ENCODE measurements at places on chromosomes 2 and 18.

DNA sequence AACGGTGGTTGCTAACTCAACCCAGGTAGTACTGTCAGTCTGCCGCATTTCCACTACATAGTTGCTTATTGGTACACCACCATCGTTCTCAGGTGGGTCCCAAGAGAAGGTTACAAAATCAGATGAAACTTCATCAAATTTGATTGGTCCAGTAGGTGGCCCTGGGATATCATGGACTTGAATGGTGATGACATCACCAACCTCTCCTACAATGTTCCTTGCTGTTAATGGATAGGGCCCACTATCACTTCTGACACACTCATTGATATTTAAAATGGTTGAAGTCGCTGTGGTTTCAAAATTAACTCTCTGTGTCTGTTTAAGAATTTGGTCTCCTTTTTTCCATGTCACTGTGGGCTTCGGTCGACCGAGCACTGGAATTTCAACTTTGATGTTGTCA is 94.5 kb downstream of the PLEKHA3 start:
- no peak for DNase-seq

- DNase-seq: no peak
Observed at GRCh38 chr2:8268172-8268783, 413.6 kb upstream of the ID2 start.

DNA sequence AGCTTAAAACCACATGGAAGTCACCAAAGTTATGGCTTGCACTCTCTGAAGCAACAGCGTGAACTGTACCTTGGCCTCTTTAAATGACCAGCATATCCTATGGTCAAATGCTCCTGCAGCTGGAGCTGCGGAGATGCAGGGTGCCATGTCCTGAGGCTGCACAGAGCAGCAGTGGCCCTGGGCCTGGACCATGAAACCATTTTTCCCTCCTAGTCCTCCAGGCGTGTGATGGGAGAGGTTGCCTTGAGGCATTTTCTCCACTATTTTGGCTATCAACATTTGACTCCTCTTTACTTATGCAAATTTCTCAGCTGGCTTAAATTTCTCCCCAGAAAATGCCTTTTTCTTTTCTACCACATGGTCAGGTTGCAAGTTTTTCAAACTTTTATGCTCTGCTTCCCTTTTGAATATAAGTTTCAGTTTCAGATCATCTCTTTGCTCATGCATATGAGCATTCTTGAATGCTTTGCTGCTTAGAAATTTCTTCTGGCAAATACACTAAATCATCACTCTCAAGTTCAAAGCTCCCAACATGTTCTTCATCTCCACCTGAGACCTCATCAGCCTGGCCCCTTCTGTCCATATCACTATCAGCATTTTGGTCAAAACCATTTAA is 82.9 kb upstream of the TMEFF2 start:
- no peak for DNase-seq

GRCh38 chr2:239265681-239266433 is 135.0 kb downstream of the HDAC4 start:
- no peak for DNase-seq

DNA sequence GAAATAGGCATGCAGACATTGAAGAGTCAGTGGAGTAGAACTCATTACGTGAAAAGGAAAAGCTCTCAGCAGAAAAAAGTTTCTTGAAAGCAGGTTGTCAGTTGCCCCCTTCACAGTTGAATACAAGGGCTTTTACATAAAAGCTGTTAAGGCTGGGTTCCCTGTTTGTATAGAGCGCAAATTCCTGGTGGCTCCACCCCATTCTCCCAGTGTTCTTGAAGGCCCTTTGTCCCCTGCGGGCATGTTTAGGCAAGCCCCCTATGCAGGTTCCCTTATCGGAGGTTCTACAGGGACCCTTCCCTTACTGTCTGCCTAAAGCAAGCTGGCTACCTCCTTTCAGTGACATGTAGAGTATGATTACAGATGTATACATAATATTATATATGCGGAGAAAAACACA is 497.2 kb upstream of the SYT4 start:
- no peak for DNase-seq

DNA sequence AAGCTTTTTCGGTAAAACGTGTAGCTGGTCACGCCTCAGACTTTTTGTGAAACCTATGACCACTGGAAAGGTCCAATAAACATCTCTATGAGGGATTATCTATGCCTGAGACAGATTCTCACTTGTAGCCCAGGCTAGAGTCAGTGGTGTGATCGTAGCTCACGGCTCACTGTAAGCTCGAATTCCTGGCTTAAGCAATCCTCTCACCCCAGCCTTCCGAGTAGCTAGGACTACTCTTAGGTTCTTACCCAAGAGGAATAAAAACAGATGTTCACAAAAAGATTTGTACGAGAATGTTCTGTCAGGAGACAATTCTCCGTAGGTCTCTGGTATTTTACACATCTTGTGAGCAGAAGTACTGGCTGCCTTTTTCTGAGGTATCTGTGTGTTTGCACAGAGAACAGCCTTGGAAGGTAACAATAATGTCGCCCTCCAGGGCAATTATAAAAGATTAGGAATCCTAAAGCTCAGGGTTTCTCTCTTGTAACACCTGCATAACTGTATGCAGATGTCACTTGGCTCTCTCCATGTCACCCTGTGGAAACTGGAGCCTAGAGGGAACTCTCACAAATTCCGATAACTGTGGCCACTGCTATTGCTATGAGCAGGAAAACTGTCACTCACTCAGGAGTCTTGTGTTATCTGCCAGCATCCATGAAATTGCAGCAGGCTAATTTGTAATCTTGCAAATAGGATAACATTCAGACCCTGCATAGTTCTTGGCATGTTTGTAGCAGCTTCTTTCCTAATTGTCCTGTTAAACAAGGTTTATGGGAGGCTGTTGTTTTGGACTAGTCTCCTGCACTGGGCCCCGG is 25.5 kb upstream of the RALBP1 start:
- no peak for DNase-seq

GRCh38 chr2:28136556-28136955 is 246.0 kb downstream of the BABAM2 start:
- DNase-seq: no peak

DNA sequence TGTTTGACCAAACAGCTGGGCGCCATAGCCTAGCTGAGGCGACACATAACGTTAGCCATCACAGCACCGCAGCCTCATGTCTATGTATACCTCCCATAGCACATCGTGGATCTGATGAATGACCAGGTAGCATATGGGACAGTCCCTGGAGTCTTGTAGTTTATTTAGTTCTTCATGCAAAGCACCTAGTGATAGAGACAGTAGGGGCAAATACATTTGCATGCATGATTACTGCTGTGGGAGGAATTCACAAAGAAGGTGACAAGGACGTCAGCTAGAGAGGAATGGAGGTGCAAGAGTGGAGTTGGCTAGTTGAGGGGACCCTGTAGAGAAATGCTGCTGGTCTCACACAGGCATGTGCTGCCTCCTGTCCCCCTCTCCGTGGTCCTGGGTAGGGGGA is 478.9 kb upstream of the HS6ST1 start:
- no peak for DNase-seq

DNA sequence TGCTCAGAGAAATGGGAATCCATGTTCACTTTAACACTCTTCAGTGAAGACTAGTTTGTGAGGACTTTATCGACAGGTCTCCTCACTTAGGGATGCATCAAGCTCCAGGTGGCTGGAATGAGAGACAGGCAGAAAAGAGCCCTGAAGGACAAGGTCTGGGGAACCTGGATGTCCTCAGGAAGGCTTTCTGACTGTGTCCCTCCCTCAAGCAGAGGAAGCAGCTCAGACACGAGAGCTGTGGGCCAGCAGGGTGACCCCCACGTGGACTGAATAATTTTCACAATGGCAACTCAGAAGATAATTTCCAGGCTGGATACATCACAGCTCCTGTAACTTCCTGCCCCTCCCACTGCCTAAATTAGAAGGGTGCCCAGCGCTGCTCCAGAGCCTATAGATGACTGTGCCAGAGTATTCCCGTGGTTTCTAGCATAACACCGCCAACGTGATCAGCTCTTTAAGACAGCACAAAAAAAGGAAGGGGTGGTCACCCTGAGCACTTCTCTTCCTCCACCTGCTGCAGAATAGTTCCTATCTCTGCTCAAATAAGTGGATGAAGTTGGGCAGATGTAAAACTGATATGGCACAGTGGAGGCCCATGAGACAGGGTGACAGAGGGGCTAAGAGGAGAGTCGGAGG is 25.7 kb upstream of the NCK2 start:
- no peak for DNase-seq

DNA sequence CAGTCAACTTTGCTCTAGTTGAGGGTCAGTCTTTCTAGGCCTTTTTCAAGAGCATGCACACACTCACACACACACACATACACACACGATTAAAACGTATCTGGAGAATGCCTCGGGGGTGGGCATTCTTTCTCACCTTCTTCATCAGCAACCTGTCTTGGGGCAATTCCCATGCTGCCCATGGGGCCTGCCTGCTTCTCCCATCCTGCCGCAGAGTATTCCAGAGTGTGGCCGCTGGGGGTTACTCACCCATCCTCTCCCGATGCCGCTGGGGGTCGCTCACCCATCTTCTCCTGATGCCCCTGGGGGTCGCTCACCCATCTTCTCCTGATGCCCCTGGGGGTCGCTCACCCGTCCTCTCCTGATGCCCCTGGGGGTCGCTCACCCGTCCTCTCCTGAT is 10.8 kb upstream of the ALLC start:
- no peak for DNase-seq

DNA sequence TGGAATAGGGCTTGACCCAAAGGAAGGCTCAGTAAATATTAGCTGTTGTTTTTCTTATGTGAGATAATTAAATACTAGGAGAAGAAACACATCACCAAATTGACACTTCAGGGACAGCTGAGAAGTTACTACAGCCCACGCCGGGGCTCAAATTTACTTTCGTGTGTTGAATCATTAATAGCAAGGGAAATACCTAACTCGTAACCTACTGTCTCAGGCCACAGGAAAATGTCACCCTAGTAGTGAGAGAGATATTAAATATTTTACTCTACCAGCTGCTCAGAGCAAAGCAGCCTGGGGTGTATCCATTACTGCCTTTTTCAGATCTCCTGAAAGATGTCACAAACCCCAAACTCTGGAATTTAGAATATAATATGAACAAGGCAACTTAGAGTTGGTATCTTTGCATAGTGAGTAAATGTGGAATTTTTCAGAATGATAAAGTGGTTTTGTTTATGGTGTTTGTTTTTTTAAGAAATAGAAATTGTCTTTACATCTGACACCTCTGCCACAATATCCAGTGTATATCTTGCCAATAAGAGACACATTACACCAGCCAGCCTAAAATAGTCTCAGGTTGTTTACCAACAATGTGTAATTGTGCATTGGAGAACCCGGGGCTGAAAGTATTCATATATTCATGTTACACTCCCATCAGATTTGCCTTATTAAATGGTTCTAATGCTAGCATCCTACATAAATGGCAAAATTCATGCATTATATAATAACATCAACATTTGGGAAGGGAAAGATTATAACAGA is 48.4 kb downstream of the ATP8B1 start:
- DNase-seq: no peak

- no peak for DNase-seq
Observed at GRCh38 chr2:11797846-11798245, 51.4 kb downstream of the LPIN1 start.
